Diencephalon (tissue), 1 donor: ENCODE measurements at places on chromosomes 1 and 21. TPM values are rescaled to one million over a fixed set of nuclear protein-coding genes. Genes with fewer than 3 reads are reported as not detected.

ICOSLG gene
- 0.69 TPM for total RNA-seq

ECM1 gene
- total RNA-seq: 1.6 TPM

FCMR gene
- 0.46 TPM for total RNA-seq

GJA9 gene
- not detected for total RNA-seq

GJA8 gene
- not detected for total RNA-seq
